Right renal pelvis (tissue), 4 donors: ENCODE measurements at places on chromosomes 16 and 17.

- peak; percentile 81 for DNase-seq
Measured at GRCh38 chr17:7922845-7923628, 6.6 kb downstream of the KCNAB3 start.

GRCh38 chr17:17494870-17495535 lies 1.2 kb downstream of the RASD1 start:
- DNase-seq, result peak; percentile 48

DNA sequence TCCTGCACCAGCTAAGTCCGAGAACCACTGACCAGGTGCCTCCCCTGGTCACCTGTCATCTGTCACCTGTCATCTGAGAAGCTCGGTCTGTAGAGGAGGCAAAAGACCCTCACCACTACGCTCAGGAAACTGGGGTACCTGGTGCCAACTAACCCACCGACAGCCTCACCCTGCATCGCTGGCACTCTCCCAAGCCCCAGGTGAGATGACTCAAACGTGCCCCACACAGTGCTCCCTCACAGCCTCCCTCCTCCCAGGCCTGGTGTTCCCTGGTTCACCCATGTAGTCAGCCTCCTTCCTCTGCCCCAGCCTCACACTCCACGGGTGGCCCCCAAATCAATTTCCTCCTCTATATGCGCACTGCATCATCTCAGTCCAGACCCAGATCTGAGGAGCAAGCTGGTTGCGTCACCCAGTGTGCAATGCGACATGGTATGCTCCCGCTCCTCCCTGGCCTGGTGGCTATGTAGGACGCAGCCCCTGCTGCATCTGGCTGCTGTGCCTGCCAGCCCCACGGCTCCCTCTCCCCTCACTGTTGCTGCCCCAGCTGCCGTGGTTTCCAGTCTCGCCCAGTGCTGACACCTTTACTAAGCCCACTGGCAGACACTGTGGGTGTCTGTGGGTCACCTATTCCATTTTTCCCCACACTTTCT lies 68.3 kb downstream of the GTF3C1 start:
- DNase-seq, result no peak

DNA sequence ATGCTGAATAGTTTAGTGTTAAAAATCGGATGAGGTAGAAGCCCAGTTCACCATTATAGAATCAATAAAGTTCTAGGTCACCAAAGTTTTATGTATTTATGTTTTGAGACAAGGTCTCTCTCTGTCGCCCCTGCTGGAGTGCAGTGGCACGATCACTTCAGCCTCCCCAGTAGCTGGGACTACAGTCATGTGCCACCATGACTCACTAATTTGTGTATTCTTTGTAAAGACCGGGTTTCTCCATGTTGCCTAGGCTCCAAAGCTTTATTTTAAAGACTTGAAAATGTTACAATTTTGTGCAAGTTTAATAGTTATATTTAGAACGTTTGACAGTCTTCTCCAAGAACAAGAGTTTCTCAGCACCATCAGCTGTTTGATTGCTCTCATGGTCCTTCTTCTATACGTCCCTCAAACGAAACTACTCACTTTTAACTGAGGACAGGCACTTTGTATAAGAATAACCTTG lies 32.1 kb downstream of the NDE1 start:
- no peak for DNase-seq

- no peak for DNase-seq
Measured at GRCh38 chr16:11372073-11372828, 27.0 kb downstream of the RMI2 start.

DNA sequence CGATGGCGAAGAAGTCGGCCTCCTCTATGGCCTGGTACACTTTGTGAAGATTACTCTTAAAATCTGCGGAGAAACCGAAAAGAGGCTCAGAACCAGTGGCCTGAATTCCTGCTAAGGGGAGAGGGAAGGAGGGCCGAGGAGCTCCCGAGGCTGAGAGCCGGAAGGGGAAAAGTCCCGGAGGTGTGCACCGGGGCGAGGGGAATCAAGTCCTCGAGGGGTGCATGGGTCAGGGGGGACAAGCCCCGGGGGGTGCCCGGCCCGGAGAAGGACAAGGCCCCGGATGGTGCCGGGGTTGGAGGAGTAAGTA lies 495 bp downstream of the PARN start:
- no peak for DNase-seq

GRCh38 chr16:52128361-52128760 lies 418.6 kb downstream of the TOX3 start:
- no peak for DNase-seq

DNA sequence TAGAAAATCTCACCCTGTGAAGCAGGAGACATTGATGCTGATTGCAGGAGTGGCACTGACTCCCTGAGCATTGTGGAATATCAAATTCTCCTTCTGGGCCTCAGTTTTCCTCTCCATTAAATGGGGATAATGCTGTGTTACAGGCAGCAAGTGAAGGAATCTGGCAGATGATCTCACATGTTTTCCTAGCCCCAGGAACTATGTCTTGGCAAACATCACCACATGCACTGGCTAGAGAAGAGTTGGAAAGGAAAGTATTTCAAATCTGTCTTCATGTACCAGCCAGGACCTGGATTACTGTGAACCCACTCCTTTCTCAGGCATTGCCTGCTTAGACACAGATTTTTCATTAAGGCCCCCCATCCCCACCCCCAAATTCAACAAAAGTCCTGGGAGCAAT lies 13.6 kb upstream of the CCL8 start:
- DNase-seq, result no peak

GRCh38 chr16:57803134-57803990 lies 1.1 kb upstream of the KIFC3 start:
- DNase-seq, result no peak

- DNase-seq, result no peak
Measured at GRCh38 chr17:6495450-6496115, 51.3 kb downstream of the PIMREG start.

- no peak for DNase-seq
Measured at GRCh38 chr17:1616101-1616500, 12.5 kb downstream of the SLC43A2 start.

DNA sequence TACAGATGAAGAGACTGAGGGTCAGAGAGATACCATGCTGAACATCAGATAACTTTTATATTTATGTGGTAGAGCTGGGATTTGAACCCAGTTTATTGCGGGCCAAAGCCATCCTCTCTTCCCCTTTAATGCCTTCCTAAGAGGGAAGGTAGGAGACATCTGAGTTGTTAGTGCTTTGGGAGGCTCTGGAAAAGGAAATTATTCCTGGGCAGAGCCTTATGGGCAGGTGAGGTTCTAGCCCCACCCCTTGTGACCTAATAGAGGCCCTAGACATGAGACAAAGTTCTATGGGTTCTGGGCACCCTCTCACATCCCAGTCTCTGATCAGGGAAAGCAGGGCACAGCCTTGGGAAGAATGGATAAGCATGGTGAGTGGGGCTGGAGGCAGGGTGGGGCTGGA lies at the start of gene C17orf50:
Gene C17orf50, plus strand, starts transcription at position 301 of the 400 bp plus-strand sequence. Its CDS starts 55 bp downstream, at position 356.
- DNase-seq, result no peak

DNA sequence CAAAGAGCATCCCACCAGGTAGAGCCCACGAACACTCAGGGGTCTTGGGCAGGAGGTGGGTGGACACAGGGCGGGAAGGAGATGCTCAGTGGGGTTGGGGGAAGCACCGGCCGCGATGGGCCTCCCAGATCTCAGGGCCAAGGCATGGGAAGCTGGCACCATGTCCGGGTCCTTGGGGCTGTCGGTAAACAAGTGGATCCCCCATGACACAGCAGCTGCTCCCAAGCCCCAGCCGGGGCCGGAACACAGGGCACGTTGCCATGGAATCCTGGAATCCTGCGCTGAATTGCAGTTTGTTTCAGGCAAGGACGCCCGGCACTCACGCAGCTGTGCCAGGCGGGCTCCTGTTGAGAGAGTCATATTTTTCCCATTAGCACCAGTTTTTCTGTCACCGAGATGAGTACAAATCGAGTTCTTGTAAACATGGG lies 23.0 kb upstream of the CHMP6 start:
- DNase-seq, result no peak
